KBM-7 (cell line): ENCODE measurements at places on chromosomes 1 and 21.
A peak's percentile ranks its signal among the peaks of the same experiment; 100 is the strongest.

- DNase-seq = peak; percentile 29
Observed at GRCh38 chr1:36411674-36412648, 14.3 kb upstream of the LSM10 start.

- DNase-seq = no peak
Observed at GRCh38 chr1:3954170-3955169, 54.4 kb upstream of the C1orf174 start.

- no peak for DNase-seq
Observed at GRCh38 chr1:61184040-61184713, 101.8 kb downstream of the NFIA start.

- no peak for DNase-seq
Observed at GRCh38 chr1:15426492-15427279, 11.6 kb upstream of the CTRC start.

GRCh38 chr1:108527837-108528236 lies 32.1 kb upstream of the EEIG2 start:
- no peak for DNase-seq
